ENCODE measurements at places on chromosomes 1 and 21.

DNA sequence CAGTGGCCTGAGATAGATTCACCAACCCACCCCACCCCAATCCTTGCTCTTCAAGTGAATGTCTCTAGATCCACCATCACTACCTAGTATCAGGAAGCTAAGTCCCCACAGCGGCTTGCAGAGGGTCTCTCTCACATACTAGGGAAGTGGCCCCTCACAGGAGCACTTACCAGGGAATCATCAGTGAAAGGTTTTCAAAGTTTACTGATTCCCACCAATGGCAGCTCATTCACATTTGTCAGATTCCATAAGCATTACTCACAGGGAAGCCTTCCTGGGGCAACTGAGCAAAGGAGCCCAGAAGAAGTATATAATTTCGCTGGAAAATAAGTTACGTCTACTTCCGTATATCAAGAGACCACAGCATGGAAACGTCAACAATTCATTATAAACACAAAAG lies 120.8 kb downstream of the GREM2 start:
- no peak for DNase-seq

DNA sequence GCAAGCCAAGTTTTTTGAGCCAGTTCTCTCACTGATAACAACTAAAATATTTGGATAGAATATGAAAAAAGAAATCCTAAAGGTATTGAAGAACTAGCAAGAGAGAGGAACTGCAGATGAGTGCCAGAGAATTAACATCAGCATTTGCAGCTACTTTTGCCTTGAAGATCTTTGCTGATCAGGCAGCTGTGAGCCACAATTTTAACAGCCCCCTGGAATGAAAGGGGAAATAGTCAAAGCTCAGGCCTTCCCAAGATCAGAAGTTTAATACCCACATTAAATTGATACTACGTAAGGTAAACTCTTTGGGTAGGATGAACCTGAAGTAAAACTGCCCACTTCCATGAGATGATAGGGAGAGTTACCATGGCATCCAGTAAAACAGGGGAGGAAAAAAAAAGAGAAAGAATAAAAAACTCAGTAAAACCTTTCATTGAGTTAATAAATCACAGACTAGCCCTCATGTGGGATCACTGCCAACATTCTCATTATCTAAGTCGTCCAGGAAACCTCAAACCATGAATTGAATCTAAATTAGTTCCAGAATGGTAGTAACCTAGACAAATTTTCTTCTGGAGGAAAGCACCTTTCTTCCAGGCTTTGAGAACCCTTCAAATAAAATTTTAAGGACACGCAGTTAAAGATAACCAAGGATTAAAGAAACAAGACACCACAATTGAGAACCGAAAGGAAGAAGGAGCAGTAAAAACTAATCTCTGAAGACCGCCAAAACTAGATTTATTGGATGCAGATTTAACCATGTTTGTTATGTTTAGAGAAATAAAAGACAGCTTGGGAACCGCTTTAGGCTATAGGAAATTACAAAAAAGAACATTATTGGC lies 28.3 kb downstream of the SCP2 start:
- no peak for DNase-seq

DNA sequence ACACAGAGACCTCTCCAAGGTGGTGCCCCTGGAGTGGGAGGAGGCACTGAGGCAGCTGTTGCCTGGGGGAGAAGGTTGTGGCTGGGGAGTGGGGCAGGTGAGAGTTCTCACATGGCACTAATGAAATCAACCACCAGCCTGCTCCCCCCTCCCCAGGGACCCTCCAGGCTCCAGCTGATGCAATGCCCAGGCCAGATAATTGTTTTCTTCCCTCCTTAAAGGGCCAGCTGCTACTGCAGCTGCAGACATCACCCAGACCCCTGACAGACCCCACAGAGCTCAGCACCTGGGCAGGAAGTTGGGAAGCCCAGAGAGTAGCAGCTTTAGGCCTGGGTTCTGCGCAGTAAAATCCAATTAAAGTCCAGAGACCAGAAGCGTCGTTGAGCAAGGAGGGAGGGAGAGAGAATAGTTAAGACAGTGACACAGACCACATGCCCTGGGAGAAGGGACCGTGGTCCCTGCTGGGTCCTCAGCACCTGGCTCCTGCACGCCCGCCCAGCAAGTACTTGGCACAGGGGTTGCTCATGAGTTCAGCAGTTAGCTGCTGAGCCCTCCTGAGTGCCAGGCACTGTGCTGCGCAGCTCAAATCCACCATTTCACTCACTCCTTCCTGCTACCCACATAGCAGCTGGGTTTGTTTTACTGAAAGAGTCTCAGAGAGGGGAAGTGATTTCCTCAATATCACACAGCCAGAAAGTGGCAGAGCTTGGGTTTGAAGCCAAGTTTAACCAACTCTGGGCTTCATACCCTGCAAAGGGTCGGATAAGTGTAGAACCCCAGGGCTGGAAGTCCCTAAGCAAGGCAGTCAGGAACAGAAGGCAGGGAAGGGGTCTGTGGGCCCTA lies 1.9 kb downstream of the RIMS3 start:
- DNase-seq = no peak

GRCh38 chr1:191366686-191367085 lies 791.6 kb upstream of the RGS18 start:
- no peak for DNase-seq

DNA sequence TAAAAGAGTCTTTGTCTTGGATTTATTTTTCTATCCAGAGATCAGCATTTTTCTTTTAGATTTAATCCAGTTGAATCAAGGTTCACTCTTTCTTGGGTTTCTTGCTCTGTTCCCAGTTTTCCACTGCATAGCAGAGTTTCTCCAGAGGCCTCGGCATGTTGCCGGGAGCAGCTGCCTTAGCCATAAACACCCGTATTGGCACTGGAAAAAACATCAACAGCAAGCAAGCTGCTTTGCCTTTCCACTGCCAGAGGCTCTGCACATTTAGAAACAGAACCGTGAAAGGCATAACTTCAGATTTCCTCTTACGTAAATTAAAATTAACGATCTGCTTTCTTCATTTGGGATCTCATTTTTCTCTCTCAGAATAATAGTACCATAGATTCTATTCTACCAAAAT lies 181.8 kb upstream of the L1TD1 start:
- no peak for DNase-seq

DNA sequence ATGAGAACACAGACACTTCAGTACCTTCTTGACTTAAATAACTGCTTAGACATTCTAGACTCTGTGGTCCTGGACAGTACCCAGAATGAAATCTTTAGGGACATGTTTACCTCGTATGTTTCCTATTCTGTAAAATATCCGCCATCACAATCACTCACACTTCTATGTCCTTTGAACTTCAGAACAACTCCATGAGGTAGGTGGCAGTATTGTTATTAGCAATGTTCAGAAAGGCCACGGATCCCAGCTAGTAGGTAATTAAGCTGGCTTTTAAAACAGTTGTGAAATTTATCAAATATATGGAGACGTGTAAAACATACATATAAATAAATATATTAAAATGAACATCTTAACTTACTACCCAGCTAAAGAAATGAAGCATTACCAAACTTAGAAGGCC lies 83.4 kb downstream of the CACHD1 start:
- no peak for DNase-seq

- DNase-seq = no peak
These were observed 412.2 kb downstream of the KIF26B start for GRCh38 chr1:245566952-245567351.

DNA sequence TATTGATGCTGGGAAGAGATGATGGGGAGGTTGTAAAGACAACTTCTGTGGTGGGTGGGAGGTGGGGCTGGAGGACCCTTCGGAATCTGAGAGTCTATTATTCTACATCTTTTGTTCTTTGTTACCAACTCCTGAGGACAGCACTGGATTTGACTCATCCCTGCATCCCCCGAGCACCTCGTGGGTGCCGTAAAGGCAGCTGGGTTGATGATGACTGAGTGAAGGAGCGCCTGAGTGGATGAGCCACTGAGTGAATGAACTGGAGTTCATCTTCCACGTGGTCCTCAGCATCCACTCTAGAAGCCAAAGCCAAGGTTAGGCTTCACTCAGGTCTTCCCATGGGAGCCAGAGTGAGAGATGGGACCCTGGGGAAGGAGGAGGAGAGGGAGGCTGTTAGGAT lies 77.6 kb downstream of the LRRN2 start:
- DNase-seq = no peak

GRCh38 chr1:41617336-41617735 lies 132.9 kb upstream of the EDN2 start:
- DNase-seq = no peak

Measured in hippocampal formation (tissue), 2 donors.